SK-MEL-5 (cell line): ENCODE measurements at places on chromosomes 1 and 21. TPM values are rescaled to one million over a fixed set of nuclear protein-coding genes. Genes with fewer than 3 reads are reported as not detected.

- DNase-seq, result peak; percentile 92
These were observed 1.7 kb downstream of the BACE2 start for GRCh38 chr21:41169701-41170100.

DNA sequence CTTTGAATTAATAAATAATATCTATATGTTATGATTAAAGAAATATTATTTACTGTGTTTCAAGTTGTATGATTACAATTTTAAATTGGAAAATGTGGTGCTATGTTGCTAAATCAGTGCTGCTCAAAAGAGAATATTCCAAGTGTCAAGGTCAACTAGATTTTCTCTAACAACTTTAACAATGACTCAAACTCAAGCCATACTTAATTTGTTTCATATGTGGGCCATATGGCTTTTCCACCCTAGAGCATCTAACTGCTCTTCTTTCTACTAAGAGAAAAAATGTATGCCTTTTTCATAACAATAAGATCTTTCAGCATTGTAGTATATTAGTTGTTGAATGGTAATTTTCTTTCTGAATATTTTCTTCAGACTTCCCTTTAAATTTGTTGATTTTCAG is 8.3 kb upstream of the SYT14 start:
- DNase-seq, result no peak

The INKA2 gene
- total RNA-seq, result 0.48 TPM in 1 of 2 replicates, not detected in the other

The C1orf185 gene
- total RNA-seq, result not detected in 2 replicates

DNA sequence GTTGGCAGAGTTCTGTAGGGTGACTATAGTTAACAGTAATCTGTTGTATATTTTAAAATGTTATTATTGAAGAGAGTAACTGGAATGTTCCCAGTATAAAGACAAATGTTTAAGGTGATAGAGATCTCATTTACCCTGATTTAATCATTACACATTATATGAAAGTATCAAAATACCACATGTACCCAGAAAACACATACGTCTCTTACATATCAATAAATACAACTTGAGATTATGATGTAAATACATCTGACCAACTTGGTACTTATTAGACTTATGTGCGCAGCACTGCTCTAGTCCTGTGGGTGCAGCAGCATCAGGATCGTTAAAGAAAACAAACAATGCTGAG is 670 bp upstream of the PARK7 start:
- no peak for DNase-seq

DNA sequence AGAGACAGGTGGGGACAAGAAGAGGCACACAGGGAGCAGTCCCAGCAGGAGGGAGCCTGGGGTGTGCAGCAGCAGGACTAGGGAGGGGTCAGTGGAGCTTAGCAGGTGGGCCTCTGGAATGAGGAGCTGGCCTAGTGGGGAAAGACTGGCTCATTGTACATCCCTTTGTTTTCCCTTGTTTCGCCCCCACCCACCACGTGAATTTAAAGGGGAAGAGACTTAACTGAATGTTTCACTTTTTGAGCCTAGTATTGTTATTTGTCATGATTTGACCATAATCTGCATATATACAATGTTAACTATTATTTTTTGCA is 181.7 kb downstream of the DHRS3 start:
- no peak for DNase-seq

The MMP23B gene
- total RNA-seq, result not detected in 2 replicates

DNA sequence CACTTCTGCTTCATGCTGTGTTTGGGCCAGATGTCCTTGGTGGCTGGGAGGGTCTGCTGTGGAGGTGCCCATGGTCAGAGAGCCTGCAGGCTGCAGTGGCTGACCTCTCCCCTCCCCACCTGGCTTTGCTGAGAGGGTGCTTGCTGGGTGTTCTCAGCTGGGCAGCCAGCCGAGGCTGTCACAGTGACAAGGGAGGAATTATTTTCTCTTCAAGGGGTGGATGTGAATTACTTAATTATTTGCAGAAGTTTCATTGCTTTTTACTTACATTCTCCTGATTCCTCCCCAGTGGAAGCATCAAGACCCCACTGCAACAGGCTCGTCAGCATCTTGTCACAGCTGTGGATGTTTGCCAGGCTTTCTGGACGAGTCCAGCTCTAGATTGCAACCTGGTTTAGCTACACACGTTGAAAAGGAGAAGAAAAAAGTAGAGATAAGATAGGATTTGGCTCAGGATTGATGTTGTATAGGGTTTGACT is 70.3 kb downstream of the GALNT2 start:
- no peak for DNase-seq

The GATAD2B gene
- 8.4 and 8.7 TPM in 2 replicates for total RNA-seq

DNA sequence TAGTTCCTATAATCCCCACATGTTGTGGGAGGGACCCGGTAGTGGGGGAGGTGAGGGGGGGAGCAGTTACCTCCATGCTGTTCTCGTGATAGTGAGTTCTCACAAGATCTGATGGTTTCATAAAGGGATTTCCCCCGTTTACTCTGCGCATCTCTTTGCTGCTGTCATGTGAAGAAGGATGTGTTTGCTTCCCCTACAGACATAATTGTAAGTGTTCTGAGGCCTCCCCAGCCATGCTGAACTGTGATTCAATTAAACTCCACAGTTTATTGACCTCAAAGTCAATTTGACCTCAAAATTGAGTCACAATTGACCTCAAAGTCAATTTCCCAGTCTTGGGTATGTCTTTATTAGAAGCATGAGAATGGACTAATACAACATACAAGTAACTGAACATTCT is 19.7 kb downstream of the DPH5 start:
- DNase-seq, result no peak

GRCh38 chr1:110601332-110601731 is 4.8 kb downstream of the KCNA2 start:
- DNase-seq, result no peak

The IVL gene
- not detected in 2 replicates for total RNA-seq

The TOMM20 gene
- total RNA-seq, result 110 and 117 TPM in 2 replicates

DNA sequence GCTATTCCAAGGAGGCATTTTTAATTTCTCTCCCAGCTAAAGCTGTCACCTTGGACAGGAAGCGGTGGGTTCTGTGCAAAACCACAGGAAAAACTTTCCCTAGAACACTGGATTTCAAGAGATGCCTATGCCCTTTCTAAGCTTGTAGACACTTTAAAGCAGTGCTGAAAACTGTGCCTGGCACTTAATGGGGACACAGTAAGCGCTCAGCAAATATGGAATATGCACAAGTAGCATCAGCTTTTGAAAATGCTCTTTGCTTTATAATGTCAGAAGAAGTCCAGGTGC is 50.9 kb upstream of the TARBP1 start:
- DNase-seq, result no peak

The ASCL5 gene
- total RNA-seq, result not detected in 2 replicates

DNA sequence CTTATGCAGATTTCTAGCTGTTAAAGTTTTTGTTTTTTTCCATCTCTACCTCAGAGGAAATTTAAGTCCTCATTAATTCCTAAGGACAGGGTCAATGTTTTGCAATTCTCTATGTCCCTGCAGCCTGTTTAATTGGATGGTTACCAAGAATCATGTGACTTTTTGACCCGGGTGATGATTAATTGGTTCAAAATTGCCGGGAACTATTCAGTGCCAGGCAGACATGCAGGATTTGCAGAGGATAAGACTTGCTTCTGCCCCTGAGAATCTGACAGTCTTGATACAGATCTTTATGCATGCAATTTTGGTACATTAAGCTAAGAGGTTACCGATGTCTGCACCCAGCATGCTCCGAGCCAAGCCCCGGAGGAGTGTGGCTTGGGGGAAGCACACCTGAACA is 87.9 kb downstream of the PLPP3 start:
- no peak for DNase-seq

The PRRX1 gene
- 0.05 and 0.13 TPM in 2 replicates for total RNA-seq

GRCh38 chr1:3633344-3634058 is 8.7 kb downstream of the TPRG1L start:
- DNase-seq, result no peak

DNA sequence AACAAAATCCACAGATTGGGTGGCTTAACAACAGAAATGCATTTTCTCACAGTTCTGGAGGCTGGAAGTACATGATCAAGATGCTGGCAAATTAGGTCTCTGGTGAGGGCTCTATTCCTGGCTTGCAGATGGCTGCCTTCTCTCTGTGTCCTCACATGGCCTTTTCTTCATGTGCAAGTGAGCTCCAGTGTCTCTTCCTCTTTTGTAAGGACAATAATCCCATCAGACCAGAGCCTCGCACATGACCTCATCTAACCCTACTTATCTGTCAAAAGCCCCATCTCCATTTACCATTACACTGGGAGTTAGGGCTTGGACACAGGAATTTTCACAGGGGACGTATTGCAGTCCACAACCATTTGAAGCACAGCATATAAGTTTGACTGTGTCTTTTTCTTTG is 181.6 kb downstream of the NEGR1 start:
- DNase-seq, result no peak

- DNase-seq, result no peak
These were observed 5.4 kb downstream of the CPLANE2 start for GRCh38 chr1:16231331-16232315.

DNA sequence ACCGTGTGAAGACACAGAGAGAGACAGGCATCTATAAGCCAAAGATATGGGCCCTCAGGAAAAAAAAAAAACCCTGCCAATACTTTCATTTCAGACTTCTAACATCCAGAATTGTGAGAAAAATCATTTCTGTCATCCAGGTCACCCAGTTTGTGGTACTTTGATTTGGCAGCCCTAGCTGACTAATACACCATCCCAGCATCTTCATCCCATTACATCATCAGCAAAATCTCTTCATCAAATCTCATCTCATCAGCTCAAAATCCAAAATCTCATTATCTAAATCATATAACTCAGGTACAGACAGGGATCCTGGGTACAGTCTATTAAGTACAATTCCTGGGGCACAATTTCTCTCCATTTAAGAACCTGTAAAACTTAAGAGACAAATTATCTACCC is 51.9 kb upstream of the GJA8 start:
- no peak for DNase-seq

DNA sequence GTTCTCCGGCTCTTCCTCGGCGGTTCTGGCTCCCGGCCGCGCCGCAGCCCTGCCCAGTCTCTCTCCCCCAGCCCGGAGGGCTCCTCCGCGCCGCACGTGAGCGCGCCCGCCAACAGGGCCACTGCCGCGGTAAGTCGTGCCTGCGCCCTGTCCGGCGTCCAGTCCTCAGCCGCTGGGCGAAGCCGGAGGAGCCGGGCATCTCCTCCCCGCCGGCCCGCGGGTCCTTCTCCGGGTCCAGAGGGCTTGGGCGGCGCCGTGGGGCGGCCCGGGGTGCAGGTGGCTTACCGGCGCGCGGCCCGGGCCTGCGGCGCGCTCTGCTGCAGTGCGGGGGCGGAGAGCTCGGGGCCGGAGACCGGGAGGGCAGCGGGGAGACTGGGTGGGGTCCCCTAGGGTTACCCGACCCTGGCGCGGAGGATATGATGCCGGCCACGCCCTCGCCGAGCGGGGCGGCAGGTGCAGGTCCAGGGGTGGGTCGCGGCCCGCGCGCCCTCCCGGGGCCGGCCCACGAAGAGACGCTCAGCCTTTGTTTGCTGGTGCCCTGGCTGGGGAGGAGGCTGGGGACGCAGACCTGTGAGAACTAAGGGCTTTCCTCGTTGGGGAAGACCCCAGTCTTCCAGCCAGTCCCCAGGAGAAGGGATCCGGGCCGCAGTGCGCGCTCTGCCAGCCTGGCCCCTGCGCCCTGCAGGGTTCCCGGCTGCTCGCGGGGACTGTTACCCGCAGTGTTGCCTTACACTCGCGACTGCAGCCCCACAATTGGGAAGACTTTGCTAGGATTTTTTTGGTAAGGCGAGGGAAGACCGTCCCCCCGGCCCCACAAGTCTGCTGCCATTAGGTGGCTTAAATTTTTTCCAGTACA is at the start of gene DOP1B:
Gene DOP1B, plus strand, starts transcription at position 10 of the 856 bp plus-strand sequence. CDS start 7,910 bp downstream, outside the sequence.
- DNase-seq, result no peak
